ENCODE measurements at places on chromosomes 11 and 22.

DNA sequence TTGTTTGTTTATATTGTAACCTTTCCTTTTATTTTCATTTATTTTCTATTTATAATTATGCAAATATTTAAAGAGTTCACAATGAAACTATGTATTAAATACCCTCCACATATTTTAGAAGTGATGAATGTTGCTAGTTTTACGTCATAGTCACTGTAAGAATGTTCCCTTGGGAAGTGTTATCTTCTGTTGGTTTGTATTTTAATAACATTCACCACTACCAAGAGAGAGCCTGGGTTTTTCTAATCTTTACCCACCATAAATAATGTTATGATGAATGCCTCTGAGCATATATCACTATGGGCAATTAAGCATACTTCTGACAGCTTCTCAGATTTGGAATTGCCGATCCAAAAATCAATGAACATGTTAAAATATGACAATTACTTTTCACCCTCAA is 80.7 kb downstream of the GGT1 start:
- no peak for DNase-seq
- no peaks in the 10 kb centered on the region for H3K4me1 ChIP-seq
- no peaks in the 10 kb centered on the region for H3K36me3 ChIP-seq
- H3K27me3 ChIP-seq, result peaks cover 10% of the 10 kb centered on the region
- no peak overlapping the region for H3K27ac ChIP-seq

DNA sequence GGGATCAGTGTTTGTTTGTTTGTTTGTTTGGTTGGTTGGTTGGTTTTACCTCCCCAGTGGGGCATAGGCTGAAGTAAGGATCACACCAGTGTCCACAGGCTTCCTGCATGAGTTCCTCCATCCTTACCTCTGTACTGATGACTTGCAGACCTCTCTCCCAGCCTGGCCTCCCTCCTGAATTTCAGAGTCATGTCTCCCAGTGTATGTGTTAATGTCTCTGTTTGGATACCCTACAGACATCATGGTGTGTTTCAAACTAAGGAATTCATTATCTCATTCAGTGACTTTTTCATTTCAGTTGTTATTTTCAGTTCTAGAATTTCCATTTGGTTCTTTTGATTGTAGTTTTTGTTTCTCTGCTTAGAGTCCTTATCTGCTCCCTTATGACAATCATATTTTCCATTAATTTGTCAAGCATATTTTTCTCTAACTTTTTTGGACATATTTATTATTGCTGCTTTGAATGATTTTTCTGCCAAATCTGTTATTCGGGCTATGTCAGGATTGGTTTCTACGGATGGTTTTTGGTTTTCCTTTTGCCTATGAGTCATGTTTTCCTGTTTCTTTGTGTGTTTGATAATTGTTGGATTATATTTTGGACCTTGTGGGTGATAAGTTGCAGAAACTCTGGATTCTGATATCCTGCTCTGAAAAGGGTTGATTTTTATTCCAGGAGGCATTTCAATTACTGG is 23.6 kb downstream of the MYEOV start:
- H3K4me1 ChIP-seq, result peaks cover 7% of the 10 kb centered on the region
- no peak overlapping the region for H3K27ac ChIP-seq
- H3K36me3 ChIP-seq, result no peaks in the 10 kb centered on the region
- DNase-seq, result no peak

- no peak for DNase-seq
- no peaks in the 10 kb centered on the region for H3K27me3 ChIP-seq
Observed at GRCh38 chr22:16789860-16790493, 35.2 kb downstream of the XKR3 start.

DNA sequence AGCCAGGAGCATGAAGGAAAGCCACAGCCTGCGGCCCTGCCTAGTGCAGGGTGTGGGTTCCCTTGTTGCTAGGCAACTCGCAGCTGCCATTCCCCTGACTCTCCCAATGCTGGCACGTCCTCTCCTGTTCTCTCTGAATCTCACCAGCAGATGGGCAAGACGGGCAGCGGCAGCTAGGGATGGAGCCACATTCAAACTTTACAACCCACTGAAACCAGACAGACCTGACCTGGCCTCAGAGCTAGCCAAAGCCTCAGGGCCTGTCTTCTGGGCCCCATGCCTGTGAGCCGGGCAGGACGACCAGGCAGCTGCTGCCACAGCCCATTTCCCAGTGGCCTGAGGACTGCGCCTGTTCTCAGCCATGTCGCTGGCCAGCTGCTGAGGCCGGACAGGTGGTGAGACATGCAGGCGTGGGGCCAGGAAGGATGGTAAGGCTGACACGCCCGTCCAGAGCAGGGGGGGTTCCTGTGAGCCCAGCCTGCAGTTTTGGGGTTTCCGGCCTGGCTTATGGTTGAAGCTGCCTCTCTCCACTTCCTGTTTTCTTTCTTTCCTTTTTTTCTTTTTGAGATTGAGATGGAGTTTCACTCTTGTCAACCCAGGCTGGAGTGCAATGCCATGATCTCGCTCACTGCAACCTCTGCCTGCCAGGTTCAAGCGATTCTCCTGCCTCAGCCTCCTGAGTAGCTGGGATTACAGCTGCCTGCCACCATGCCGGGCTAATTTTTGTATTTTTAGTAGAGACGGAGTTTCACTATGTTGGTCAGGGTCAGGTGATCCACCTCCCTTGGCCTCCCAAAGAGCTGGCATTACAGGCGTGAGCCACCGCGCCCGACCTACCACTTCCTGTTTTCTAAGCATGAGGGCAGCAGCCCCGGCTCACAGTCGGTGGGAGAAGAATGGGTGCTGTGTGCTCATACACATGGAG is 4.1 kb downstream of the SUN2 start:
- H3K4me1 ChIP-seq, result peaks cover 61% of the 10 kb centered on the region
- peak overlapping the region; percentile 51 for H3K27ac ChIP-seq
- DNase-seq, result peak; percentile 90
- no peaks in the 10 kb centered on the region for H3K27me3 ChIP-seq

GRCh38 chr11:129314371-129314770 is 61.3 kb upstream of the BARX2 start:
- DNase-seq, result no peak
- no peak overlapping the region for H3K27ac ChIP-seq

DNA sequence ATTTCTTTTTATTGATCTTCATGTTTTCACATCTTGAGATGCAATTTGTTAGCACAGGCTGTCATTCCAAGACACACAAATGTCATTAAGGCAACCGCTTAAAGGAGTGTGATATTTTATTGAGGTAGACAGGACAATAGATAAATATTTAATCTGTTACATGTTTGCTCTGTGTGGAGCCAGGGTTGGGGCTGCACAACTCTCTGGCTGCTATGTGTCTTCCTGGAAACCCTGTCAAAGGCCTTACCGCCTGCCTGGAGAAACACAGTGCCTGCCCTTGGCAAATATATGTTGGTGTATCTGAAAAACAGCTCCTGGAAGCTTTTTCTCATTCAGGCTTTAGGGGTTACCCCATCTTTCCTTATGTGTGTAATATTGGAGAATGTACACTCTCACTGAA is 139.7 kb upstream of the TEAD1 start:
- no peak overlapping the region for H3K4me3 ChIP-seq
- no peaks in the 10 kb centered on the region for H3K27me3 ChIP-seq
- no peaks in the 10 kb centered on the region for H3K36me3 ChIP-seq
- no peak overlapping the region for H3K27ac ChIP-seq

GRCh38 chr22:47990481-47990880 is 1228.0 kb downstream of the TBC1D22A start:
- H3K27me3 ChIP-seq, result no peaks in the 10 kb centered on the region
- no peaks in the 10 kb centered on the region for H3K36me3 ChIP-seq
- H3K4me1 ChIP-seq, result no peaks in the 10 kb centered on the region
- no peak for DNase-seq

- no peaks in the 10 kb centered on the region for H3K4me1 ChIP-seq
- no peak overlapping the region for H3K4me3 ChIP-seq
- no peaks in the 10 kb centered on the region for H3K27me3 ChIP-seq
- no peak for DNase-seq
- no peaks in the 10 kb centered on the region for H3K36me3 ChIP-seq
Observed at GRCh38 chr11:121340032-121340580, 47.5 kb downstream of the SC5D start.

- peaks cover 7% of the 10 kb centered on the region for H3K27me3 ChIP-seq
- H3K4me1 ChIP-seq, result peaks cover 4% of the 10 kb centered on the region
- no peaks in the 10 kb centered on the region for H3K36me3 ChIP-seq
- peak; percentile 20 for DNase-seq
- H3K4me3 ChIP-seq, result peak overlapping the region; percentile 61
Observed at GRCh38 chr11:14380947-14381561, 22.1 kb upstream of the RRAS2 start.
